Nephron progenitor cell (in vitro differentiated cells): ENCODE measurements at places on chromosomes 4 and X.

DNA sequence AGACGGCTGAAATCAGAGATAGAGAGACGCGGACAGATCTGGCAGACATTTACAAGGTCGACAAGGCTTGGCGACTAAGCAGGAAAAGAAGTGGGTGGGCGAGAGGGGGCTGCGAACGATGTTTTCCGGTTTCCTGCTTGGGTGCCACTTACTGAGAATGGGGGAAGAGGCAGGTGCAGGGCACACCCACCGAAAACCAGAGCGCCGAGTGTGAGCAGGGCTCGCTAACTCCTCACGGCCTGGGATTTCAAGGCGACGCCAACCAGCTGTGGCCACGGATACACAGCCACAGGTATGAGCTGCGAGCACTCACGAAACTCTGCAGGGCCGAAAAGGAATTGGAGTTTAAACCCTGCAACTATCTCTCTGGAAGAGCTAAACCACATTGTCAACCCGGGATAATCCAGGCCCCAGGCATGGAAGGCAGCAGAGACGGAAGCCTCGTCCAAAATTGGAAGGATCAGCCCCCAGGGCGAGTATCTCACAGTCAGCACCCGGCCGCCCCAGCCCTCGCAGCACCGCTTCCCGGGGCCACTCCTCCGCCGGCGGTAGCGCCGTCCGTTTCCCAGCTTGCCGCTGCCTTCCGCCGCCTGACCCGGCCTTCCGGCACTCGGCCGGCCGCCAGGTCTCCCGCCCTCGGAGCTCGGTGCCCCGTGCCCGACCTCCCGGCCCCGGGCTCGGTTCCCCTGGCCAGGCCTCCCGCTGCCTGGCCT is 778 bp downstream of the CASP3 start:
- DNase-seq: peak; percentile 69

- DNase-seq: no peak
Measured at GRCh38 chrX:139179592-139179991, 350.9 kb upstream of the F9 start.

- no peak for DNase-seq
Measured at GRCh38 chrX:139798701-139799100, 90.7 kb upstream of the MCF2 start.

GRCh38 chr4:13169731-13170525 is 314.2 kb downstream of the RAB28 start:
- DNase-seq: no peak

- DNase-seq: no peak
Measured at GRCh38 chrX:109685656-109686078, 47.4 kb downstream of the ACSL4 start.

- DNase-seq: no peak
Measured at GRCh38 chr4:175450446-175450845, 361.6 kb downstream of the GPM6A start.

DNA sequence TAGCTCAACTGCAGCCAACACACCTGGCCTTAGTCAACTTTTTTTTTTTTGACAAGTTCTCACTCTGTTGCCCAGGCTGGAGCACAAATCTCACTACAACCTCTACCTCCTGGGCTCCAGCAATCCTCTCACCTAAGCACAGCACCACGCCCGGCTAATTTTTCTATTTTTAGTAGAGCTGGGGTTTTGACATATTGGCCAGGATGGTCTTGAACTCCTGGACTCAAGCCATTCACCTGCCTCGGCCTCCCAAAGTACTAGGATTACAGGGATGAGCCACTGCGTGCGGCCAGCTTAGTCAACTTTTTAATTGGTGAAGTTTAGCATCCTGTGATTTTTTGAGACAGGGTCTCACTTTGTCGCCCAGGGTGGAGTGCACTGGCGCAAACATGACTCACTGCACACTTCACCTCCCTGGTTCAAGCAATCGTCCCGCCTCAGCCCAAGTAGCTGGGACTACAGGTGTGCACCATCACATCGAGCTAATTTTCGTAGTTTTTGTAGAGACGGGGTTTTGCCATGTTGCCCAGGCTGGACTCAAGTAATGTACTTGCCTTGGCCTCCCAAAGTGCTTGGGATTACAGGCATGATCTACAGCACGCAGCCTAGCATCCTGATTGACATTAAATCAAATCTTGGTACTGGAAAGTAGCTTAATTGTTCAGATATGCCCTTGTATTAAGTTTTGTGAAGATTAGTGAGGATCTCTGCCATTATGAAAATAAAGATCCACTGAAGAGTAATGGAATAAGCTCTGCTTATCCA is 8.3 kb downstream of the HNRNPDL start:
- DNase-seq: no peak
